GM04503 (cell line): ENCODE measurements at places on chromosomes 11 and 22.

DNA sequence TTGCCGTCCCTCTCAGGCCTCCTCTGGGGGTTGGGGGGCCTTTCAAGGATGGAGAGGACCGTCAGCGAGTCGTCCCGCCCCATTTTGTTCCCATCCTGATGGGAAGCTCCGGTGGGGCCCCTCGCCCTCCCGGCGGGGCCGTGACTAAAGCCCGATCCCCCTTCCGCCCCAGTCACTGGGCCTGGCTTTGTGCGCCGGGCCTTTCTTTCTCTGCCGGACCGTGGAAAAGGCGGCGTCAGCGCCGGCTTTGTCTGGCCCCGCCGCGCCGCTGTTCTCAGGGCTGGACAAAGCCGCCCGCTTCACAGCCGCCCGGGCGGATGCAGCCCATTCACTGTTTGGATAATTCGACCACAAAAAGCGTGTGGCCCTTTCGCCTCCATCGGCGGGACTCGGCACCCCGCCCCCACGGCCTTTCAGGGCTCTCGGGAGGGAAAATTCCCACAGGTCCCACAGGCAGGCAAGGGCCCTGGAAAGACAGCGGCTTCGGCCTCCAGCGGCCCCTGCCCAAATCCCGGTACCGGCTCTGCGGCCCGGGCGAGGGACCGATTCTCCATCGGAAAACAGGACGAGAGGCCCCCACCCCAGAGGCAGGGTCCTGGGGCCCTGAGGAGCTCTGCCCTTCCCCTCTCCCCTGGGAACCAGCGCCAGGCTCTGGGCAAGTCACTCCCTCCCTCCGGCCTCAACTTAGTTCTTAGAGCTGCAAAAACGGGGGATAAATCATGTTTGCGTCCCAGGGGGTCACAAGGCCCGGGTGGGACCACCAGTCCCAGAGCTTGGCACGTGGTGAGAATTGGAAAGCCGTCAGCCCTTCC lies 87.2 kb downstream of the WNT7B start:
- DNase-seq, result no peak

DNA sequence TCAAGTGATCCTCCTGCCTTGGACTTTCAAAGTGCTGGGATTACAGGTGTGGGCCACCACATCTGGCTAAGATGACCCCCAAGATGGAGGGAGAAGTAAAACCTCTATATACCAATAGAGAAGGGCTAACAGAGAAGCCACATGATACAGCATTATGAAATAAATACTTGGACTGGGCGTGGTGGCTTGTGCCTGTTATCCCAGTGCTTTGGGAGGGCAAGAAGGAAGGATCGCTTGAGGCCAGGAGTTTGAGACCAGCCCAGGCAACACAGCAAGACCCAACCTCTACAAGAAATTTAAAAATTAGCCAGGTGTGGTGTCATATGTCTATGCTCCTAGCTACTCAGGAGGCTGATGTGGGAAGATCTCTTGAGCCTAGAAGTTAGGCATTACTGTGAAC lies 61.7 kb downstream of the RAB30 start:
- DNase-seq, result no peak

GRCh38 chr11:7591107-7591894 lies 77.5 kb downstream of the PPFIBP2 start:
- DNase-seq, result no peak

DNA sequence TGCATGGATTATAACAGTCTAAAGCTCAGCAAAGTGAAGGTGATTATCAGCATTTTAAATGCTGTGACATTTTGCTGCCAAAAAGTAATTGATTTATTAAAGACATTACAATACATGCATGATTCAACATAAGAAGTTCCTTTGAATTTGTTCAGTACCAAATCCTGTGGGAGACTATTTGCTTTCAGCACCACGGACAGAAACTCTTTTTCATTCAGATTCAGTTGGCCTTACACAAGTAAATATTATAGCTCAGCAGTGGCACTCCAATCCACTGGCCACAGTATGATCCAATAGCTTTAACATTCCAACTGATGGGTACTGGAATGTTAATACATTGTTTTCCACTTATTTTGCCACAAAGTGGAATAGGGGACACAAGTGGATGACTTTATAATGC lies 806.7 kb downstream of the NTM start:
- DNase-seq, result no peak

- DNase-seq, result no peak
Measured at GRCh38 chr22:27585141-27585540, 216.4 kb downstream of the MN1 start.

- no peak for DNase-seq
Measured at GRCh38 chr11:80593648-80594374, 1153.0 kb upstream of the TENM4 start.

DNA sequence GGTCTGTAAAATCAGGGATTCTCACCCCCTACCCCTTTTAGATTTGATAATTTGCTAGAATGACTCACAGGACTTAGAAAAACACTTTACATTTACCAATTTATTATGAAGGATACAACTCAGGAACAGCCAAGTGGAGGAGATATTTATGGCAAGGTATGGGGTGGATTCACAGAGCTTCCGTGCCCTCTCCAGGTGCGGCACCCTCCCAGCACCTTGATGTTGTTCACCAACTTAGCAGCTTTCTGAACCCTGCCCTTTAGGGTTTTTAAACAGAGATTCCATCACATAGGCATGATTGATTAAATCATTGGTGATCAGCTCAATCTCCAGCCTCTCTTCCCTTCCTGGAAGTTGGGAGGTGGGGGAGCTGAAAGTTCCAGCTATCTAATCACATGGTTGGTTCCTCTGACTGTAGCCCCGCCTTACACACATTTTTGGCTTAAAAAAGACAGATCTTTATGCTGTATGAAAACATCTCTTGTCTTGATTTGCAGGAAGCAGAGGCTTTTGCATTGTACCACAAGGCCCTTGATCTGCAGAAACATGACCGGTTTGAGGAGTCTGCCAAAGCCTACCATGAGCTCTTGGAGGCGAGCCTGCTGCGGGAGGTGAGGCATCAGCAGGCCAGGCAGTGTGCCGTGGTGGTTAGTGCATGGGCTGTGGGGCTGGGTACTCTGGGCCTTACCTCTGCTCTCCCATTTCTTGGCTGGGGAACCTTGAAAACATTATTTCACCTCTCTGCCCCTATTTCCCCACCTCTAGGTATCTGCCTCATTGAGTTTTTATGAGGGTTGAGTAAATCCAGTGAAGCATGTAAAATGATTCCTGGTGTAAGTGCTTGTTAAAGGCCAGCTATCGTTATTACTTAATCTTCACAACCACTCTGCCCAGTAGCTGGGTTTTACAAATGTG lies 27.0 kb downstream of the CABIN1 start:
- no peak for DNase-seq

GRCh38 chr11:78251083-78251775 lies 62.5 kb downstream of the USP35 start:
- DNase-seq, result no peak

DNA sequence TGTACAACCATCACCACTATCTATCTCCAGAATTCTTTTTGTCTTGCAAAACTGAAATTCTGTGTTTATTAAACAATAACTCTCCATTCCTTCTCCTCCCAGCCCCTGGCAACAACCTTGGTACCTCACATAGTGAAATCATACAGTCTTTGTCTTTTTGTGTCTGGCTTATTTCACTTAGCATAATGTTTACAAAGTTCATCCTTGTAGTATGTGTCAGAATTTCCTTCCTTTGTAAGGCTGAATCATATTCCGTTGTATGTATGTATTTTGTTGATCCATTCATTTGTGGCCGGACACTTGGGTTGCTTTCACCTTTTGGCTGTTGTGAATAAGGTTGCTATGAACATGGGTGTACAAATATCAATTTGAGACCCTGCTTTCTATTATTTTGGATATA lies 243.7 kb upstream of the TBCEL start:
- DNase-seq, result no peak

GRCh38 chr11:71951741-71952310 lies 23.0 kb downstream of the RNF121 start:
- DNase-seq, result no peak

DNA sequence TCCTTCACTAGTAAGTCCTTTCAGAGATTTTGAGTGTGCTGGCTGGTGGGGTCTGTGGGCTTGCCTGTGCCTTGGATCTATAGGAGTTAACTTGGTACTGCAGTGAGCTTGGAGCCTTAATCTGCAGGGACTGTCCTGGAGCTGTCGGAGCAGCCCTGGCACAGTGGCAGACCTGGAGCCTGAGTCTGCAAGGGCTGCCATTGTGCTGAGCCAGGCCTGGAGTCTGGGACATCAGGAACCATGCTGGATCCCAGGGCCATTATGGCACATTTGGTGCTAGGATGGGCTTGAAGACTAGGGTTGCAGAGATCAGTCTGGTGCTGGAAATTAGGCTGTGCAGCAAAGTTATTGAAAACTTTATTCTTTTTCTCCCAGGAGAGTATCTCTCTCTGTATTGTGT lies 665.4 kb downstream of the METTL15 start:
- no peak for DNase-seq

GRCh38 chr11:94043241-94043640 lies 22.1 kb downstream of the HEPHL1 start:
- no peak for DNase-seq

DNA sequence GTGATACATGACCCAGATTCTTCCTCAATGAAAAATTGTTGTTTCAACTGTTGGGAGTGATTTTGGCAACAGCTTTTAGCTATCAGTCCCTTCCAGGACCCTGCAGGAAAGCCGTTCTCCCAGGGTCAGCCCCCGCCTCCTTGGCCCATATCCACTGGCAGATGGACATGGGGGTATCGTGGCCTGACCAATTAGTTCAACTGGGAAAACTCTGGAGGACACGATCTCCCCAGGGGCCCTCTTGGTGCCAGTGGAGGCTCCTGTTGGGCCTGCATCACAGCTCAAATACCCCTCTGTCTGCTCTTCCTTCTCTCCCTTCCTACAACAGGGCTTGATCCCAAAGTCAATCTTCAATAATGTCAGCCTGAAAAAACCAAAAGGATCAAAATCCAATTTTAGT lies 272.5 kb upstream of the B3GAT1 start:
- no peak for DNase-seq

GRCh38 chr11:9657531-9657930 lies 6.3 kb upstream of the SWAP70 start:
- DNase-seq, result no peak

DNA sequence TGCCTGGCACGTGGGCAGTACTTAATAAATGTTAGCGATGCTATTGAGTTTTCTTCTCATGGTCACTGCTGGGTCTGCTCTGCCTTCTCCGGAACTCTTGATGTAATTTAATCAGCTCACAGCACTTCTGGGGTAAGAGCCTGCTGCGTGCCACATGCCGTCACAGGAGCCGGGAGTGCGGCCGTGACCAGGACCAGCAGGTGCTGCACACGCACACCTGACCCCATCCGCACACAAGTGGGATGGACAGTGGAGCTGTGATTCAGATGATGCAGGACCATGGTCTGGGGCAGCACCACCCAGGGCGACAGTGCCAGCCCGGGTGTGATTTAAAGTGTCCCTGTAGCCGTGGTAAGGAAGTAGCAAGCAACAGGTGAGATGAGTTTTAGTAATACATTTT lies 61.2 kb downstream of the TBC1D22A start:
- DNase-seq, result no peak

DNA sequence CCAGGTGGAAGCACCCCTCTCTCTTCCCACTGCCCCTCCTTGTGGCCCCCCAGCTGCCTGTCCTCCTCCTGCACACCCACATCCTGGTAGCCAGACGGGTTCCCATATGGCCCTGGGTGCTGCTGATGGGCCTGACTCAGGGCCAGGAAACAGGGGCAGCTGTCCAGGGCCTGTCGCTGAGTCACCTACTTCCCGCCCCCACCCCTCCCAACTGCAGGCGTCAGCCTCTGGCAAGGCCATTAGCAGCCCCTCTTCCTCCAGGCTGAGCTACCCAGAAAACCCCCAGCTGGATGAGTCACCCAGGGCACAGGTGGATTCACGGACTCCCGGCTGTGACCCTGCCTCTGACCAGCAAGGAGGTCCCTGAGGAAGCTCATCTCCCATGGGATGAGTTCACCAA lies 6.9 kb upstream of the GAL start:
- DNase-seq, result peak; percentile 13
